ENCODE measurements at places on chromosomes 12 and 14.

DNA sequence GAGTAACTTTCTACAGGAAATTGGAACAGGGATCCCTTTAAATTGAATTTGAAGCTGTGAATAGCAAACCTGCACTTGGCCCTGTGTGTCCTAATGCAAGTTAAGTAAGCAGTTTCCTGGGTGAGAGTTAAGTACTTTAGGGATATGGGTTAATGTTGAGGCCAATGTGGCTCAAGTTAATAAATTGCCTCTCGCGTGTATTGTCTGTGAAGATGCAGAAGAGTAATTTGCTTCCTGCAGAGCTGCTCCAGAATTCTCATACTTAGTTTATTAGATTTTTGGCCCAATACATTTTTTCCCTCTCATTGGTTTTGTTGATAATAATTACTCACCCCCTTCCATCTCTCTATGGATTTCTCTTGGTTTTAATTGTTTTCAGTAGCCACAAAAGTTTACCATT, 86.5 kb downstream of the SLC25A47 start:
- no peak for DNase-seq

DNA sequence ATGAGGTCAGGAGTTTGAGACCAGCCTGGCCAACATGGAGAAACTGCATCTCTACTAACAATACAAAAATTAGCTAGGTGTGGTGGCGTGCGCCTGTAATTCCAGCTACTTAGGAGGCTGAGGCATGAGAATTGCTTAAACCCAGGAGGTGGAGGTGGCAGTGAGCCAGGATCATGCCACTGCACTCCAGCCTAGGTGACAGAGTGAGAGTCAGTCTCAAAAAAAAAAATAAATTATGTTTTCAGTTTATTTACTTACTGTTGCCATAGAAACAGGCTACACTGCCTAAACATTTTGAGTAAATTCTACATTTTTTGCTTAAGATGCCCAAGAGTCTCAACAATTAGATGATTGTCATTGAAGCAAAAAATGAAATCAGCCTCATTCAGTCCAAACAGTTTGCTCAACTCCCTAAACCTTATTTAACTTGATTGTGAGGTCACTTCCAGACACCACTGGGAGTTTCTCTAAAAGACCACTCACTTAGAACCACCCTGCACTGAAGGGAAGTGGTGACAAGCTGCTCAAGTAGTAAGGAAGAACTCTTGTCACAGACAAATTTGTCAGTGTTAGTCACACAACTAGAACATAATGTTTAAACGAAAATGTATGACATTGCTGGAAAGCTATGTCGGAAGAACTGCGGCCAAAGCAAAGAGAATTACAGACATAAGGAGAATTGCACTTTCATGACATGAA, 9.8 kb upstream of the GNPNAT1 start:
- no peak for DNase-seq

DNA sequence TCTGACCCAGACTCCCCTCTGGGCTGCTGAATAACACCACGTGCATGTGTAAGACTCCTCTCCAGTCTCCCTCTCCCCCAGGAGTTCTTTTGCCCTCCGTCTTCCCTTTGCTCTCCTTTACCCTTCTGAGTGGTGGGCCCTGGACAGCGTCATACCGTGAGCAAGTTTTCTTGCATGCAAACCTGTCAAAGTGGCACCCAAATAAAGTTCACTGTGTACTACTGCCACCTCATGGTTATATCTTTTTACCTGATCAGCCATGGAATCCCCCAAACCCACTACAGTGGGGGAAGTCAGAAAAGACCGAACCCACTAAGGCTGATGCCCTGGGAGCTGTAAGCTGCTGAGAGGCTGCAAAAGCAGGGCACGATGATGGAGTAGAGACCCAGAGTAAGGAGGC, 131.1 kb upstream of the VRK1 start:
- no peak for DNase-seq

DNA sequence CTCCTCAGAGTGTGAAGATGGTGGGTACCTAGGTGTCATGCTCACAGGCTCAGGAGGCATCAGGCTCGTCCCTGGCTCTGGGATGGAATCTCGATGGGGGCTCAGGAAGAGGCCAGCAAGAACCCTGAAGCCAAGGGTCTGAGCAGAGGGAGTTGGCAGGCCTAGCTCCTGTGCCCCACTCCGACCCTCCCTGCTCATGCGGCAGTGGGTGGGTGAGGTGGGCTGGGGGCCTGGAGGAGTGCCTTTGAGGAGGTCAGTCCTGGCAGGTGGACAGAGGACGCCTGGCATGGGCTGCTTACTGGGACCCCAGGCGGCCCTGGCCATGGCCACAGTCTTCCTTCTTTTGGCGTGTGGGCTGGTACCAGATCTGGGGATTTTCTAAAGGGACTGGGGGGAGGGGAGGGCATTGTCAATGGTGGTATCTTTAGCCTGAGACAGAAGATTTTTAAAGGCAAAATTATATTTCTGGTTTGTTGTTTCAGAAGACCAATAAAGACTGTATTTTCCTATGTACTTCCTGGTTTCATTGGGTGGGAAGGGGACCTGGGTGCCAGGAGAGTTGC, 16.0 kb downstream of the LRTM2 start:
- no peak for DNase-seq

- DNase-seq, result no peak
Observed at GRCh38 chr12:91896286-91897024, 249.2 kb downstream of the BTG1 start.

DNA sequence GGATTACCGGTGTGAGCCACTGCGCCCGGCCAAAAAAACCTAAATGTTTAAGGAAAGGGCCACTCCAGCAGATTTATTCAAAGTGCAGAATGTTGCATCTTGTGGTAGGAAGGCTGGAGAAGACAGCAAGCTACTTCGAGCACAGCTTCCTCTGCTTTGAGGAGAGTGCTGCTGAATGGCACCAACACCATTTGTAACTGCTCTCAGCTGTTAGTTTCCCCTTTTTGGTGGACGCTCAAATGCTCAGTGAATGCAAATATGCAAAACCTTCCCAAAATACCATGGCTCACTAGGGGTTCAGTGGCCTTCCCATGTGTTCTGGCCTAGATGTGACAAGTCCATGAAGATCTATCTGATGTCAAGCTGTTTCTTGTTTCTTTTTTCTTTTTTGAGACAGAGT, 2.9 kb upstream of the TDRD9 start:
- DNase-seq, result no peak

GRCh38 chr12:78829690-78830089, 34.9 kb upstream of the SYT1 start:
- no peak for DNase-seq

DNA sequence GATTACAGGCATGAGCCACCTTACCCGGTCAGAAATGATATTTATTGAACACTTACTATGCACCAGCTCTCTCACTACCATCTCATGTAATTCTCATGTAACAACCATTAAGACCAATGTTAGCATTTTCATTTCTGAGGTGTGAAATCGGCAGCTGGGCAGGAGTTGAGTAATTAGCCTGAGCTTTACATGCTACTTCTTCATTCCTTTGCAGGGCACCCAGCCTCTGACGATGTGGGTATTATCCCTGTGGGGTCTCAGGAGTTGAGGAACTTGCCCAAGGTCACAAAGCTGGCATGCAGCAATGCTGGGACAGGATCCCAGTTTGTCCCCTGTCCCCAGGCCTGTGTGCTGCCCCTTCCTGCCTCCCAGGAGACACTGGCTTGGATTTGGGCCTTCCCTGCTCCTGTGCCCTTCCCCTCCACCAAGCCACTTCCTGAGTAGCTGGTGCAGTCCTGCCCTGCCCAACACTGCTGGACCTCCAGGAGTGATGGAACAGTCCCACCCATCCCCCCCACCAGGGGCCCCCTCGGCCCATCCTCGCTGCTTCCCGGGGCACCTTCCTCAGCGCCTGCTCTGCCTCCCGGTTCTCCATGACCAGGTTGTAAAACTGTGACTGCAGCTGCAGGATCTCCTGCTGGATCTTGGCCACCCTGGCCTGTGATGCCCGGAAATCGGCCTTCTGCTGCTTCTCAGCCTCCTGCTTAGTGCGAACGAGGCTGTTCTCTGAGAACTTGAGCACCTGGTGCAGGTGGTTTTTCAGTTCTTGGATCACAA, 14.7 kb downstream of the RITA1 start:
- no peak for DNase-seq

DNA sequence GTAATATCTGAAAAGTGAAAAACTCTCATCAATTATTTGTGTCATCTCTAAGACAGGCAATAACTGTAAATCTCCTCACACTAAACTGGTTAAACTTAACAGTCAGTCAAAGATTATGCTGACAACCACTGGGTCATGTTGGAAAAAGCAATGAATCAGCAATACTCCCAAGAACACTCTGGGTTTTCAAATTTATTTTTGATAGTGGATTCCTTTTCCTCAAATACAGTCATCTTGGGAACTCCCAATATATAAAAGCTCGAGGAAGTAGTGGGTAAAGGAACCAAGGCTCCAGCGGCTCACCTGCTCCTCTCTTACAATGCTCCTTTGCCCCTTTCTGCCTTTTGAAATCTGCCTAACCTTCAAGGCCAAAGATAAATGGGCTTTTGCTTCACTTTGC, 70.0 kb downstream of the ARMH4 start:
- no peak for DNase-seq

- no peak for DNase-seq
Observed at GRCh38 chr14:30873308-30874119, 845 bp upstream of the COCH start.

- DNase-seq, result no peak
Observed at GRCh38 chr12:103677905-103678304, 90.8 kb downstream of the STAB2 start.

DNA sequence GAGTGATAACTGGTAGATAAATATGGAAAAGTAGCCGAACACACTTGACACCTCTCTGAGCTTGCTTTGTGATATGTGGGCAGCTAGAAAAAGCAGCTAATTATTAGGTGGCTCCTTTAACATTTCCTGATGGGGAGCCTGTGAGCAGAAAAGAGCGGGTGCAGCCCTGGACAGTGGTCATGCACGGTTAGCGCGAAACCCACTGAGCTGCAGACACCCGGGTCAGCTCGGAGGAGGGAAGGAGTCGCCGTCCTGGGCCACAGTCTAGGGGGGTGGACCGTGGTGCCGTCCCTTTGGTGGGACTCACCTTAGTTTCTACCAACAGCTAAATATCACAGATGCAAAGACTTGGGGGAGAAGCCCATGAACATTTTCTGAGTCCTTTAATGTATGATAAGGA, 6.6 kb downstream of the COA8 start:
- no peak for DNase-seq

- DNase-seq, result no peak
Observed at GRCh38 chr12:105164068-105164467, 56.5 kb downstream of the WASHC4 start.

- DNase-seq, result no peak
Observed at GRCh38 chr14:79011091-79011919, 841.1 kb downstream of the NRXN3 start.

DNA sequence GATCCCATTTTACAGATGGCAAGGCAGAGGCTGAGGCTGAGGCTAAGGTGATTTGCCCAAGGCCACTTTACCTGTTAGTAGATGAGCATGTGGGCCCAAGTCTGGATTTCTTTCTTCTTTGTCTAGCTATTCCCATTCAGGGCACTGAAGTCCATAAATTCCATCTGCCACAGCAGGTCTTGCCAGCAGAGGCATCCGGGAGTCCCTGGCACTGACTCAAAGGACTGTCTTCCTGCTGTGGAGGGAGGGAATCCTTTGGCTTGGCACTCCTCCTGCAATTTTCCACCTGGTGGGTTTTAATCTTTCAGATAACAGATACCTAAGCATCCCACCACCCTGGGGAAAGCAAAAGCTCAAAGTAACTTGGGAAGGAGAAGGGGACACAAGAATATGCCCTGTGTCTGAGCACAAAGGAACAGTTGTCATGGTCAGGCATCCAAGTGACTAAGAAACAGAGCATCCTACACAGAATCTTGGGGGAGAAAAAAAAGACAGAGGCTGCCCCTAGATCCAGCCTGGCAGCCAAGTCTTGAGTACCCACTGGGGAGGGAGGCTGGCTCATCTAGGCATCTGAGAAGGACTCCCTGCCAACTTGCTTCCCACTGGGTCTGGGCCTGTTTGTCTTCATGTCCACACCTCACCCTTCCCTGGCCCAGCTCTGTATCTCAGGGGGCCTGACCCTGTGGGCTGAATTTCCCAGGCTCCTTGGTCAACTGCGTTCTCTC, 35.6 kb upstream of the CMKLR1 start:
- no peak for DNase-seq

DNA sequence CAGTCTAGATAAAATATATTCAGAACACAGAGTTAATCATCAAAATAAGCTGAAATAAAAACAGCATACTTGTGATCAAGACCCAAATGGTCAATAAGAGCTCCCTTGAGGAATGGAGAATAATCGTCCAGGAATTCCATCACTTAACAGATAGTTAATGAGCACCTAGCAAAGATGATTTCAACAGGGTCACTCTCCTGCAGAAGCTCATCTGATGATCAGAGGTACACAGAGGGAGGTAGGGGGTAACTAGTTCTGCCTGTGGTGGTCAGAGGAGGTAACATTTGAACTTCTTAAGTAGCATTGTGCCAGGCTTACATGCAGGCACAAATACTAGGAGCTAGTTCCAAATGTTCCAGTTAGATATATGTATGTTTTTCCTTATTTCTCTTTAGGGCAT, 9.5 kb downstream of the MED13L start:
- no peak for DNase-seq

- no peak for DNase-seq
Observed at GRCh38 chr14:58620011-58620410, 17.8 kb upstream of the DACT1 start.

GRCh38 chr14:64186231-64187129, 107.7 kb downstream of the ESR2 start:
- no peak for DNase-seq

Measured in activated T-cell treated with anti-CD3 and anti-CD28 coated beads for 1 hour (primary cell).